ENCODE measurements at places on chromosomes 11 and 22.
A peak's percentile ranks its signal among the peaks of the same experiment; 100 is the strongest.

GRCh38 chr11:290621-291231 lies 1.8 kb downstream of the PGGHG start:
- no peak for DNase-seq

DNA sequence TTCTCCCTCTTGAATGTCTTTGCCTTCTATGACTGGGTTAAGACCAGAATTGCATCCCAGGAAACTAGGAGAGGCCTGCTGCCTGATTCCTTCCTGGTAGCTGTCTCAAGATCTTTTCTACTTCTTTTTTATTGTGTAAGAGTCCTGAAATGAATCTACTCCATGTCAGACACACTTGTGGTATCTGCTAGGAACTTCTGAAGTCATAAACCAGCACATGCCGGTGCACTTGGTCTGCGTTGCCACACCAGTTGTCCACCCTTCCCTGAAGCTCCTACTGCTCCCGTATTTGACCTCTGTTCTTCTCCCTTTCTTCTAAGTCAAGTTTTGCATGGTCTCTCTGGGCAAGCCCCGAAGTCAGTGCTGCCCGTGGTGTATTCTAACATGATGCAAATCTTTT lies 644.2 kb downstream of the ETS1 start:
- DNase-seq = no peak

GRCh38 chr11:69670158-69670845 lies 4.9 kb downstream of the LTO1 start:
- peak; percentile 19 for DNase-seq

DNA sequence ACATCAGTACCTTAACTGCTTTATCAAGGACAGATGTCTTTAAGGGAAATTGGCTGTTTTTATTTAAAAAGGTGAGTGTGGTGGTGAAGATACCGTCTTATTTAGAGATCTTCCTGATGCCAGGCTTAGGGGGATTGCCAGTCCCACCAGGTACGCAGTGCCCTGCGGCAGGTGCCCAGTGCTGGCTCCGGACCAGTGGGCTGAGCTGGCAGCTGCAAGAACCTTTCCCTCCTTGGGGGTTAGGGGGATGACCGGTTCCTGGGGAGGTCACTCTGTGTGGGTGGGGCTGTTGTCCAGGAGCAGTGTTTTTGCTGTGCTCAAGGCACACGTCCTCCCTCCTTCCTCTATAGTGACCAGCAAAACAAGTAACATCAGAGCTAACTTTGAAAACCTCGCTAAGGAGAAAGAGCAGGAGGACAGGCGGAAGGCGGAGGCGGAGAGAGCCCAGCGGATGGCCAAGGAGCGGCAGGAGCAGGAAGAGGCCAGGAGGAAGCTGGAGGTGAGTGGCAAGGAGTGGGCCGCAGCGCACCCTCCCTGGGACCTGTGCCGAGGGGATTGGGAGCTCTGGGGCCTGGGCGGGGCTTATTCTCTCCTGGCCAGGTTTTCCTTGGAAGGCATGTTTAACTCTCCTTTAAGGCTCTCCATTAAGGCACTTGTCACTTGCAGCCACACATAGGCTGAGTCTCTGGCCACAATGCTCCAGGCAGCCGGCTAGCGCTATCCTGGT lies 30.5 kb downstream of the CTTN start:
- no peak for DNase-seq

DNA sequence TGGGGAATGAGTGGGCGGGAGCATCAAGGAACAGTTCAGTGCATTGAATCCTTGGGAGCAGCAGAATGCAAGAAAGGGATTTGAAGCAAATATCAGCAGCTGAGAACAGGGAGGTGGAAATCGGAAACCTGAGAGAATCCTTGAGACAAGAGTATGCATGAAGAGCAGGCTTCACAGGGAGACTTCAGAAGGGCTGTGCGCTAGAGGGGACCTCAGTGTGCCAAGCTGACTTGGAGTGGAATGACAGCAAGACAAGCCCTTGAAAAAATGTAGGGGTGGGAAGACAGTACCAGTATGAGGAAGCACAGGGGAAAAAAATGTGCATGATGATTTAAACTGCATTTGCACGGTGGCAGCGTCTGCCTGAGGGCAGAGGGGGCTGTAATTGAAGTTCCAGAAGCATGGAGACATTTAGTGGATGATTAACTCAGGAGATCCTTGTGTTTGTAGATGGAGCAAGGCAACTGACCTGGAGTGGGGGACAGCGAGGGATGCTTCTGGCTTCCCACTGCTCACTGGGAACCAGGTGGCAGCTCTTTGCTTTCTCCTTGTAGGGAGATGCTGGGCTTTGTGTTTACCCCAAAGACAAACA lies 204.9 kb upstream of the PLET1 start:
- DNase-seq = no peak

GRCh38 chr11:28110108-28110820 lies 2.1 kb downstream of the METTL15 start:
- DNase-seq = peak; percentile 31

- DNase-seq = no peak
These were observed 2.9 kb downstream of the SLC16A8 start for GRCh38 chr22:38080850-38081635.

DNA sequence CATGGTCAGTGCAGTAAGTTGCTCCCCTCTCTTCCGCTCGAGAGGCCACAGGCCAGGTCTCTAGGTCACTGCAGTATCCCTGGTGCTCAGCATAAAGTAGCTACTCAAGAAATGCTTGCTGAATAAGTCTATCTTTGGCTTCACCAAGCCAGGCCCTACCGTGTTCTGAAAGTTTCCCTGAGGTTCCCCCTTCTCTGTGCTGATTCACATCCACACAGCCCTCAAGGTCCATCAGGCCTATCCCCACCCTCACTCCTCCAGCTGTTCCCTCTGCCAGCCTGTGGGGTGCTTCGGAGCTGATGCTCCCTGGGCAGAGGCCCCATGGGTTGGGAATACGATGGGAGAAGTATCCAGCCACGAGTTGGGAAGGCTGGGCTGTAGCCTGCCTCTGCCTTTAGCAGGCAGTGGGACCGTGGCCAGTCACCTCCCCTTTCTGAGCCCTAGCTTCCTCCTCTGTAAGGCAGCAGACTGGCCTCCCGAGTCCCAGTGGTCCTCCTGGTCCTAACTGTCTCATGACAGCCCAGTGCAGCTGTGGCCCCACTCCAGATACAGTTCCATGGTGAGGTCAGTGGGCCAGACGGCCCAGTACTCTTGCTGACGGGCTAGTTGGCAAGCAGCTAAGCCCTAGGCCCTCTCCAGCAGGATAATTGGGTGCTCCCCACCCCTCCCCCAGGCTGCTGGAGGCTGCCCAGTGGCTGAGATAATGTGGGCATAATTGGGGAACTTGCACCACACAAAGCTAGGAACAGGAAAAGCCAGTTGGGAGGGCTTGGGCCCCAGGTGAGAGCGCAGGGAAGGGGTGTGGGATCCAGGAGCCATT lies 48.2 kb downstream of the NECTIN1 start:
- no peak for DNase-seq

GRCh38 chr11:71139516-71140205 lies 112.7 kb downstream of the SHANK2 start:
- DNase-seq = no peak

DNA sequence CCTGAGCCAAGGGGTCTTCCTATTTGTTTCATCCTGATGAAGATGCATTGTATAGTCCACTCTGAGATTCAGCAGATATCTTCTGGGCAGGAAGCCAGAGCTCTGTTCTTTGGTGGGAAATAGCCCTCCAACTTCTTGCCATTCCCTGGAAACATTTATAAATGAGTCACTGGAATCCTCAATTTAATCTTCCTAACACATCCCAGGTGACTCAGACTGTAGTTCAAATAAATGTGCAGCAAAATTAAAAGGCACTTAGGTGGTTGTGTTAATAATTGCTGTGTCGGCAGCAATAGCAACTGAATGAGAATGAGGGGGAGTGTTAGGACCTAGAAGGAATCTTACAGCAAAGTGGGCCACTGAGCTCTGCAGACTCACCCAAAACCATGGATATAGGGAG lies 108.6 kb downstream of the INSC start:
- no peak for DNase-seq

DNA sequence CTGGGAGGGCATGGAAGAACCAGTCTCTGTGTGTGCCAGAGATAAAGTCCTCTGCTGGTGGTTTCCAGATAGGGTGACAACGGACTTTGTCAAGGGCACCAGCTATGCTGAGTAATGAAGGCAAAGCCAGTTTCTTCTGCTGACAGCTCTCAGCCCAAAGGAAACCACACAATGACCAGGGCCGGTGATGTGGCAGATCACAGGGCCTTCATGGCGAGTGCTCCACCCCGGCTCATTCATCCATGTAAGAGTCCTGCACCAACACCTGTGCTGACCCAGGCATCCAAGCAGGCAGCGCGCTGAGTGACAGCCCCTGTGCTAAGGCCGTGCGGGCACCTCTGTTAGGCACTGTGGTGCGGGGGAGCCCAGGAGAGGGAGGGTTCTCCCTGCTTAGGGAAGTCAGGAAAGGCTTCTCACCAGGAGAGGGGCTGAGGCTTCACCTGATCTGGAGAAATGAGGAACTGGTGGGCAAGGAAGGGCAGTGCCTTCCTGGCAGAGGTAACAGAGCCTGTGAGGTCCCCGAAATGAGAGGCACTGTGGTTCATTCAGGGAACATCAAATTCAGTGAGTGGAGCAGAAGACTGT lies 33.8 kb downstream of the TP53I11 start:
- no peak for DNase-seq

DNA sequence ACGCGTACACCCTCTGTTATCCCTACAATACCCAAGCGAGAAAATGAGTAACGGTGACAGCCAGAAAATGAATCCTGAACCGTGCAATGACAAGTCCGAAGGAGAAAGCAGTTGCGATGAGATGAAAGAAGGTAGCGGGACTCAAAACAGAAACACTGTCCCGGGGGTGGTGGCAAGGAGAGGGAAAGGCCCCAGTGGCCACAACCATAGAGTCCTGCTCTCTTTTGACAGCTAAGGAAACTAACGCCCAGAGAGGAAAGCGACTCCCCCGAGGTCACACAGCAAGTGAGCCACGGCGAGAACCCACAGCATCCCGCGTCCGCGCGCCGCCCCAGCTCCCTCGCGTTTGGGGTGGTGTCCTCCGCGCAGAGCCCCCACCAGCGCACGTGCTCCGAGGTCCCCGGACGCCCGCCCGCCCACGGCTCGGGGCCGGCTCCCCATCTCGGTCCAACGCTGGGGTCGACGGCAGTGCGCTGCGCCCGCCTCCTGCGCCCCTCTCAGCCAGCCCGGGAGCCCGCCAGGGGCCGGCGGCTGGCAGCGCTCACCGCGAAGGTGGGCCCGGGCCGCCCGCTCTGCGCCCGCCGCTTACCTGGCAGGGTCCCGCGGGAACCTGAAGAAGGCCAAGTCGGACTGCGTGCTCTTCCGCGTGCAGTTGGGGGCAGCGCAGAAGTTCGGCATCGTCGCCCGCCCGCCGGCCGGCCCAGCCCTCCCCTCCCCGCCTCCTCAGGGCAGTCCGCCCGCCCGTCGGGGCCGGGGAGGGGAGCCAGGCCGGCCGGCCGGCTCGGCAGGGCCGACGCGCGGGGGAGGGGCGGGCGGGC lies 564 bp downstream of the THAP12 start:
- peak; percentile 27 for DNase-seq

GRCh38 chr11:18986744-18987143 lies 47.5 kb upstream of the MRGPRX1 start:
- DNase-seq = no peak

- DNase-seq = no peak
These were observed 42.1 kb upstream of the TP53I11 start for GRCh38 chr11:44992774-44993173.

- DNase-seq = no peak
These were observed 691 bp downstream of the CEP295 start for GRCh38 chr11:93662175-93662570.

DNA sequence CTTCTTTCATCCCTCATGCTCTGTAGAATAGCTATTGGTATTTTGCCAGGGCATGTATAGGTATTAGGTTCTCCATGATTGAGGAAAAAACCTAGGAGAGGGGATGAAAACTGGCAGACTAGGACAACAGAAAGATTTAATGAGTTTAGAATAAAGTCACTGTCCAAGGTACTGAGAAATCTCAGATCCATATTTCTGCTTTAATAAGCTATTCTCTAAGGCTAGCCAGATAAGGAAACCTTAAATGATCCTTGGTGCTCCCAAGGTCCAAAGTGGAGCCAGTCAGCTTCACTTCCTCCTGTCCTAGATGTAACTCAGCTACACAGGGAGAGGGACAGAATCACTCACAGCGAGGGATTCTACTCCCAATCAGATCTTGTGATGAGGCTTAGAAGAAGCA lies 13.7 kb upstream of the CSNK2A3 start:
- no peak for DNase-seq

DNA sequence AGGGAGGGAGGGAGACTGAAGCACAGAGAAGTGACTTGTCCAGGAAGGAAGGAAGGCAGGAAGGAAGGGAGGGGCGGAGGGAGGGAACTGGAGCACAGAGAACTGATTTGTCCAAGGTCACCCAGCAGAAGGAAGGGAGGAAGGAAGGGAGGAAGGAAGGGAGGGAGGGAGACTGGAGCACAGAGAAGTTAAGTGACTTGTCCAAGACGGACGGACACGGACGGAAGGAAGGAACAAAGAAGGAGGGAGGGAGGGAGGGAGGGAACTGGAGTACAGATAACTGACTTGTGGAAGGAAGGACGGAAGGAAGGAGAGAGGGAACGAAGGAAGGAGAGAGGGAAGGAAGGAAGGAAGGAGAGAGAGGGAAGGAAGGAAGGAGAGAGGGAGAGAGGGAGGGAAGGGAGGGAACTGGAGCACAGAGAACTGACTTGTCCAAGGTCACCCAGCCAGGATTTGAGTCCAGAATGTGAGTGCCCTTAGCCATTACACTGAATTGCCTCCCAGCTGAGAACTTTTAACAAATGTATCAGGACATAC lies 1.5 kb downstream of the SLC35F2 start:
- DNase-seq = no peak

DNA sequence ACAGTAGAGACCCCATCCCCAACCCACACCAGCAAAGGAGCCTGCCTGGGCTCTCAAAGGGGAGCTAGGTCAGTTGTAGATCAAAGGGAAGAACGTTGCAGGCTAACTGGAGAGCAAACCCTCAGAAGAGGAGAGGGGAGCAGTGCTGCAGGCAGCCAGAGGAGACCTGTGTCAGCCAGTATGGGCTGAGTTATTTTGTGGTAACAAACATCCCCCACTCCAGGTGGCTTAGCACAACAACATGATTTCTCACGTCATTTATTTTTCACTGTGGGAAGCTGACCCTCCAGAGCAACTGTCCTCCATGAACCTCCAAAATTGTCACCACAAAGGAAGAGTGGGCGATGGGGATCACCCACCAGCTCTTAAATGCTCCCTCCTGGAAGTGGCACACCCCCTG lies 19.8 kb upstream of the SHANK2 start:
- DNase-seq = no peak

GRCh38 chr11:104663190-104664140 lies 234.8 kb downstream of the CASP12 start:
- no peak for DNase-seq

DNA sequence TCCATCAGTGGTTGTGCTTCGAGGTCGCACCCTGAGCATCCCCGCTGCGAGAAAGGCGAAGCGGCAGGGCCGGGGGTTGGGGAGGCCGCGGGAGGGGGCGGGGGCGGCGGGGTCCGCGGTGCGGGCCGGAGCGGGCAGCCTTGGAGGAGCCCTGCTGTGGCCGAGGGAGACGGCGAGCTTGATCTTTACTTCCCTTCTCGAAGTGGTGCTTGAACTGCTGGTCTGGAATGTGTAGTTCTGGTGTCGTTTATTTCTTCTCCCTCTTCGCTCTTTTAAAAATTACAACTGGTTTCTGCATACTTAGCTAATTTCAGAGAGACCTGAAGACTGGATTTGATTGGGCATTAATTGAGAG lies 1.1 kb downstream of the APLP2 start:
- DNase-seq = no peak

Measured in stimulated activated CD8-positive, alpha-beta memory T cell treated with anti-CD3 and anti-CD28 coated beads, Interleukin-7, amount 100 ng/mL, for 4 hours (primary cell).